ENCODE measurements at places on chromosomes 3 and 15. TPM values are rescaled to one million over a fixed set of nuclear protein-coding genes. Genes with fewer than 3 reads are reported as not detected.

Gene DISP2
- total RNA-seq: 0.49 TPM

Gene COL8A1
- 225 TPM for total RNA-seq

Gene HTR3E
- total RNA-seq: not detected

Gene NANOGP8
- total RNA-seq: not detected

Gene SEMA3F
- 6.6 TPM for total RNA-seq

Gene CMTM6
- 115 TPM for total RNA-seq

- DNase-seq: no peak
Measured at GRCh38 chr3:108315767-108316301, 19.5 kb downstream of the HHLA2 start.

DNA sequence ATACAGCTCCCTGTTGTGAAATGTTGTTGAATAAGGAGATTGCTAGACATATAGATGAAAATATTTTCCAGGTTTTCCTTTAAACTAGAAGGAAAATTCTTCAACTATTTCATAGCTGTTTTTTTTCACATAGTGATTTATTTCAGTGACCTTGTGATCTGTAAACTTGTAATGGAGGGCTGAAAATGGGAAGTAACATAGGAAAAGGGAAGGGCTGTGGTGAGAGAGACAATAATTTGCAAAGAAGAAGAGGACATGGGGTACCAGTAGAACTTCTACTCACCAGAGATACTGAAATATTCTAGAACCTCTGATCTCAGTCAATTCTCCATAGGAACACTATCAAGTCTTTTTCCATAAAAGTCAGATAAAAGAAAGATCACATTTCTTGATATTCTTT is 60.4 kb downstream of the PLS1 start:
- DNase-seq: no peak

DNA sequence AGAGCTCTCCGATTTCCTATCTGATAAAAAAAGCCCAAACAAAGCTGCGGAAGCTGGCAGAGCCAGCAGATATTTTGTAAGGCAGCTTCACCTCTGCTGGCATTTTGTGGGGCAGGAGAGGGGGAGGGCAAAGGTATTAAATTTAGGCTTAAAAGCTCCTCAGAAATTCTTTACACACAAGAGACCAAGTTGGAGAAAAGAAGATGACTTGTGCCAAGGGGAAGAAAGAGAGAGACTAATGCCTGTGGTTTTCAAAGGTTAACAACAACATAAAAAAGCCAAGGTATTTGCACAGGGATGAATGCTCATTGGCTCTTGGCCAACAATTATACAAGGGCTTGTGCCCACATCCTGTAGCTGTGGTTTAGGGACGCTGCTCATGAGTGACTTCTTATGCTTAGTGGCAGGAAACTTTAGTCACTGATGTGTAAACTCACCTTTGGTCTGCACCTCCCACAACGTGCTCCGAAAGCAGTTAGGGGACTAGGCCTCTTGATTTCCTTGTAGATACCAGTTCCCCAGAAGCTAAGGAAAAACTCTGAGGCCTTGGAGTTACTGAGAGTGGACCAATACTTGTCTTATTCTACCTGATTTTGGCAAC is 152.9 kb downstream of the TPRG1 start:
- peak; percentile 100 for DNase-seq

GRCh38 chr3:71226565-71227269 is 356.8 kb downstream of the FOXP1 start:
- DNase-seq: peak; percentile 30

- DNase-seq: no peak
Measured at GRCh38 chr3:72550582-72551262, 297.5 kb downstream of the SHQ1 start.

DNA sequence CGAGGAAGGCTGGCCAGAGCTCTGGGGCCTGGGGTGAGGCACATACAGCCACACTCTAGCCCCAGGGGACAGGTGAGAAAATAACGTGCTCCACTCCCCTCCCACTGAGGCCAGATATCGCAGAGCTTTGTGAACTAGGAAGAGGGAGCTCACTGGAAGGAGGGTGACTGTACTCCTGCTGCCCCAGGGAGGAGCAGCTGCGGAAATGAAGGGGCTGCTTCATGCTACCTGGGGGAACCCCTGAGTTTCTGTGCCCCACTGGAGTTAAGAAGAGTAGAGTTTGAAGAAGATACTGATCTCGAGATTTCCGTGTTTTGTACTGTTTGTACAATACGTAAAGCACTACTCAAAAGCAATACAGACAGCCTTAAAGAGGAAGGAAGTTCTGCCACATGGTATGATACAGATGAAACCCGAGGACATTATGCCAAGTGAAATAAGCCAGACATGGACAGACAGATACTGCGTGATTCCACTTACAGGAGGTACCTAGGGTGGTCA is 44.6 kb downstream of the CMTM6 start:
- DNase-seq: no peak

- DNase-seq: peak; percentile 37
Measured at GRCh38 chr3:98829246-98829832, 66.2 kb downstream of the ST3GAL6 start.

DNA sequence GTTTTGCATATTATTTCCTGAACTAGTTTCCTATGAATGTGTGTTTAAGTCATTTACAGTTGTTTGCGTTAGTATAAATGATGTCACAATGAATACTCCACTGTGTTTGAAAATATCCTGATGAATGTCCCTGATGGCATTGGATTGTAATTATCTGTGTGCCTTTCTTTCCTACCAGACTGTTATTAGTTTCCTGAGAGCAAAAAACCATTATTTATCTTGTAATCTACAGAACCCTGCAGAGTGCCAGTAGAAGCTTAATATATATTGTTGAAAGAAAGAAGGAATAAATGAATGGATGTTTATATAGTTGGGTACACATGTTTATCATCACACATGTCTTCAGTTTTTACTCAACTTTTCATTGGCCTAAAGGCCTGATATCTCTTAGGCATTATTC is 312.6 kb downstream of the AGBL1 start:
- no peak for DNase-seq

- peak; percentile 92 for DNase-seq
Measured at GRCh38 chr3:59424268-59425010, 374.6 kb upstream of the CFAP20DC start.

DNA sequence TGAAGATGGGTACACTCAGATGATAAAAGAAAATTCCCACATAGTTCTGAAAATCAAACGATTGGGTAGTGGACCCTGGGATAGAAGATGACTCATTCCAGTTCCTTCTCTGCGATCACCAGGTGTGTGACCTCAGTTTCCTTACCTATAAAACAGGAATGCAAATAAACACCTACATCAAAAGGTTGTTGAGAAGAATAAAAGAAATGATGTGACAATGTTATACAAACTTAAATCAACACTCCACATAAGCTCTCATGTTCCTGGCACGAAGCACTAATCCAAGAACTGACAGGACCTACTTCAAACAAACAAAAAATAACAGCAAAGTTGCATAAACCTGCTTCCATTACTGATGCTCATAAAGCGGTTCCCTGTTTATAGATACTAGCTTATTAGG is 69.2 kb downstream of the RORA start:
- no peak for DNase-seq

DNA sequence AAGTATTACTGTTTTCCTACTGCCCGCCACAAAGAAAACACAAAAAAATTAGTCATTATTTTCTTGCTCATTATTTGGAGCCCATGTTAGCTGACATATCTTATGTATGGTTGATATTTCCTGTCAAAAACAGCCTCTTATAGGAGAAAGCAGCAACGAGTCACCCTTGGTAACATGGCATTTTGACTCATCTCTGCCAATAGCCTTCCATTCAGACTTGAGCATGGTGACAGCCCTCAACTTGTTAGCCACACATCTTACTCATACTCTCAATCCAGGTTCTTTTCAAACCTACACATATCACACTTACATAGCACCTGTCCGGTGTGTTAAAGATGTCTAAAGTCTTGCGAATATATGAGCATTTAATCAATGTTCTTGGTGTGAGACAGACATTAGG is 109.4 kb upstream of the SAMMSON start:
- peak; percentile 70 for DNase-seq

GRCh38 chr3:44105571-44105970 is 136.1 kb upstream of the TOPAZ1 start:
- DNase-seq: no peak

GRCh38 chr3:151483961-151484520 is 23.2 kb upstream of the IGSF10 start:
- DNase-seq: no peak

DNA sequence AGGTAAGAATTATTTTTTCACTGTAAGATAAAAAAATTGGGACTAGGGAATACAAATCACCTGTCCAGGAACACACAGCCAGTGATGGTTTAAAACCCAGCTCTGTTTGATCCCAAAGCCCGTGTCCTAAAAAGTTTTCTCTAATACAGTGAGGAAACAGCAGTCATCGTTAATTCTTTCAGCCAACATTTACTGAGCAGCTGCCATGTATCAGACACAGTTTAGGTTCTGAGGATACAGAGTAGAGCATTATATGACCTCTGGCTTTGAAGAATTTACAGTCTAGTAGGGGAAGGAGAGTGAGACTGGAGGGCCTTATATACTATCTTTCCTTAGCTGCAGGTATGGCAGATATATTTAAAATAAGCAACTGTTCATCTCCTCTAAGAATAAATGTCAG is 82.7 kb downstream of the KCNMB2 start:
- peak; percentile 8 for DNase-seq

- no peak for DNase-seq
Measured at GRCh38 chr3:9727041-9727595, 4.4 kb upstream of the BRPF1 start.

DNA sequence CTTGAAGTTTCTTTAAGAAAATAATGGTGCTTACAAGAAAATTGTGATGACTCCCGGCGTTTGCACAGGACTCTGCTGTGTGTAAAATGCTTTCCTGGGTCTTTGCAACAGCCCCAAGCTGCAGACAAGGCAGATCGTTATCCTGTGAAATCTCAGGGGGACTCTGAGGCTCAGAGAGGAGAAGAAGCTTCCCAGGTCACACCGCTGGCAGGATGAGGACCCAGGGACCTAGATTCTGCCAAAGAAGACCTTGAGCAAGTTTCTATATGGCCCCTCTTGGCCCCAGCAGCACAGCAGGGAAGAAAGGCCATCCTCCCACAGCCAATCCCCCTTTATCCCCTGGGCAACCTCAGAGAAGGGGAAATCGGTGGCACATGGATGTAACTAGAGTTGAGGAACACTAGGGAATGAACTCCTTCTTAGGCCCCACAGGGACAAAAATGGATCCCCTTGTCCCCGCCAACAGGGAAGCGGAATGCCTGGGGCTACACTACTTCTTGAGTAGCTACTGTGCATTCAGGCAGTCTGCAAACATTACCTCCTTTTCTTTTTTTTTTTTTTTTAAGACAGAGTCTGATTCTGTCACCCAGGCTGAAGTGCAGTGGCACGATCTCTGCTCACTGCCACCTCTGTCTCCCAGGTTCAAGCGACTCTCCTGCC is 72.8 kb downstream of the CPN2 start:
- DNase-seq: peak; percentile 55

- DNase-seq: peak; percentile 88
Measured at GRCh38 chr3:57007521-57008460, 52.7 kb upstream of the SPATA12 start.

DNA sequence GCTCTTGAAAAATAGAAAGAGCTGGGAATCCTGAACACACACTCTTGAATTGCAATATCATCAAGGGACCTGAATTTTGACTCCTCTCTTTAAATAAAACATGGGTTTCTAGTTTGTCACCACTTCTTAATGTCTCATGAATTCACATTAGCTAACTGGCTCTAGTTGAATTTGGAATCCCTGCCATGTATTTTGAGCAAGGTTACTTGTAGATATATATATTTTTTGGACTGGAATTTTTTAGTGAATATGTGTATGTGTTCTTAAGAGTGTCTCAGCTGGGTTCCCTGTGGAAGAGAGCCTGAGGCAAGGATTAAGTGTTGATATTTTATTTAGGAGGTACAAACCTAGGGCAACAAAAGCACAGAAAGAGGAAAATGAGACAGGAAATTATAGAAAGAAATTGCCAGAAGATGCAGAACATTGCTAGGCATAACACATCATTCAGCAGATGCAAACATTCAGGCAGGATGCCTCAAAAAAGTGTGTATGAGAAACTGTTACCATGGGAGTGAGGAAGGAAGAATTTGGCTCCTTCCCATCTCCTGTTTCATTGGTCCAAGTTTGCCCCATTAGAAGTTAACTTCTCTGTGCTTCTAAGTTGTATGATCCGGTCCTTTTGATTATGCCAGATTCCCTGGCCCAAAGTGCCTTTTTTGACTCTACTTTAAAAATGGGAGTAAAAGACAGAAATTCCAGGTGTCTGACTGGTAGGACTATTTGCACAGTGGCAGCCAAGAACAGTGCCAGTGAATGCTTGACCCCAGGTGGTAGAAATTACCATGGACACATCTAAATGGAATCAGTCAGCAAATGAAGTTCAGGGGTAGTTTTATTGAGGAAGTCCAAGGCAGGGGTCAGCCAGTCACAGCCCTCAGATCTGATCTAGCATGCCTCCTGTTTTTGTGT is 253.7 kb upstream of the TGFBR2 start:
- DNase-seq: no peak

DNA sequence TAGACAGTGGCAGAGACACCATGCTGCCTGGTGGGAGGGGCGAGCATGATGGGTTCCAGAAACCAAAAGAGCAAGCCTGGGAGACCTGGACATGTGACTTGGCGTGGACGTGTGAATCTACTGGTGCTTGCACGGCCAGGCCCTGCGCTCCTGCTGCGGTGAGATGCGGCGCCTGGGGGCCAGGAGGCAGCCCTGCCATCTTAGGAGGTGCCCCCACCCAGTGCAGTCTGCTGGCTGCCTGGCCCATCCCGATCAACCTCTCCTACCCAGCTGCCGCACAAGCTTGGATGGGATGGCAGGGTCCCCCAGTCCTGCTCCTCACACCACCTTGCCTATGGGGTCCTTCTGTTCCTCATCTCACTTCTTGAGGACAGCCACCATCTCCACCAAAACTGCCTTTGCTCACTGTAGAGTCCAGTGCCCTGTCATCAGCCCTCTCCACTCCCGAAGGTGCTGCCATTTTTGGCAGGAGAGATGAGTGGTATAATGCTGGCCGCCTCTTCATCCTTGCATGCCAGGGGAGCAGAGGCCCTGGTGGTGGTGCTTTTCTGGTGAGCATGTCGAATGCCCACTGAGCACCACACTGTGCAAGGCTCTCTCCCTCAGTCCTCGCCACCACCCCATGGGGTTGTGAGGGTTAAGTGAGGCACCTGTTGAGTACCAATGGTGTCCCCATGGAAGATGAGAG is 3.1 kb upstream of the ABTB1 start:
- no peak for DNase-seq

GRCh38 chr15:50145451-50145872 is 26.4 kb upstream of the ATP8B4 start:
- DNase-seq: peak; percentile 84

DNA sequence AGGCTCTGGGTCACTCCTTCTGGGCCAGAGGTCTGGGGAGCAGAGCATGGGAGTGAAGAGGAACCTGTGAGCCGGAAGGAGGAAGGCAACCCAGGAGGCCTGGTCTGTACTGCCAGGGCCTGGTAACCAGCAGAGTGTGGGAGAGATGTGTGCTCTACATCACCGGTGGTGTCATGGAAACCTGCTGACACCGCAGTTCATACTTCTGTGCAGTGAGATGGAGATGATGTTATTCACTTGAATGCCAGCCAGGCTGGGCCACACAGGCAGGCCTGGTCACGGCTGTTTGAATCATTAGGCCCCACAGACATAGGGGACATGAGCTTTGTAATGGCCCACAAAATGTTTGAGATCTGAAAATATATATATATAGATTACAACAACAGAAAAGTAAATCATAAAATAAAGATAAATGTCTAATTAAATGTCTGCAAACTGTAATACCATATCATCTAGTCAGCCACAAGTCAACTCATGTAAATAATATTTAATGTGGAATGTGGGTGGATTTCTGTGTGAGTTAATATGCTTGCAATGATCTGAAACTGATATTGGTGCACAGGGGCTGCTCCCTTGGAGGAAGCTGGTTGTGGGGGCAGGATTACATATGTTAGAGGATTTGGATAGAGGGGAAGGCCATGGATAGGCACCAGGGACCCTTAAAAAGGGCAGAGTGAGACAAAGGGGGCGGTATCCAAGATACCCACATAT is 108.5 kb upstream of the PFN2 start:
- peak; percentile 98 for DNase-seq
